ENCODE measurements at places on chromosomes 4 and X.

DNA sequence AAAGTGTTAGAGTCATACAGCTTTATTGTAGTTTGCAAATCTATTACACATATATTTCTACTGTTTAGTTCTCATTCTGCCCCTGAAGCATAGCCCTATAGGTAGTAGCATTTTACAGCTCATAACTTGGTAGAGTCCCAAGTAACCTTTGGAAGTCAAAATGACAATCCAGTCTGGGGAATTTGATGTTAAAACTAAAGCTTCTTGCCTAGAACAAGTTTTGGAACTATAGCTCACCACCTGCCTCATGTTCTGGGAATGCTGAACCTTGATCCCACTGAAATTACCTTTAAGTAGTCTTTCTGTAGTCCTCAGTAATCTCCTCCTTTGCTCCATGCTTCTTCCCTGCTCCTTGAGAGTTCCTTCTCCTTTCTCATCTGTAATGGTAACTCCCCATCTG lies 8.4 kb downstream of the UGT8 start:
- no peak for DNase-seq

- no peak for DNase-seq
Measured at GRCh38 chr4:39631700-39632079, 7.0 kb downstream of the SMIM14 start.

DNA sequence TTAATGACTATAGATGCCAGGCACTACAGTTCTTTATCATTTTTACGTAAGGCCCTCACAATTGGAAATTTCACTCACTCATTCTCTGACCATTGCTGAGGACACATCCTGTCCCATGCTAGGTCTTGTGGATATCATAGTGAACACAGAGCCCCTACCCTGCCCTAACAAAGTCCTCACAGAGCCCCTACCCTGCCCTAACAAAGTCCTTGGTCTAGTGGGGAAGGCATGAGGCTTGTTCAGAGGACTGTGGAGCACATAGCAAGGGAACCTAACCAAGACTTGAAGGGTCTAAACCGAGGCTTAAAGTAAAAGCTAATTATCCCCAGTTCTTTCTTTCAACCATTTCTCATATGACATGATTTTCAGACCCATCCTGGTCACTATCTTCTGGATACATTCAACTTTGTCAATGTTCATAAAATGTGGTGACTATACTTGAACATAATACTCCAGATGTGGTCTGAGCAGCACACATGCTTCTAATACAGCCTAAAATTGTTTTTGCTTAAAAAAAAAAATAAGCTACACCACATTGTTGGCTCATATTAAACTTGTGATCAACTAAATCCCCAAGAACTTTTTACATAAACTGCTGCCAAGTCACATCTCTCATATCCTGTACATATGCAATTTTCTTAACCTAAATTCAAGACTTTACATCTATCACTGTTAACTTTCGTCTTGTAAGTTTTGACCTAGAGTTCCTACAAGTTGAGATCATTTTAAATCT lies 77.0 kb downstream of the GPC3 start:
- no peak for DNase-seq

- no peak for DNase-seq
Measured at GRCh38 chrX:120380699-120381098, 18.8 kb downstream of the ATP1B4 start.

DNA sequence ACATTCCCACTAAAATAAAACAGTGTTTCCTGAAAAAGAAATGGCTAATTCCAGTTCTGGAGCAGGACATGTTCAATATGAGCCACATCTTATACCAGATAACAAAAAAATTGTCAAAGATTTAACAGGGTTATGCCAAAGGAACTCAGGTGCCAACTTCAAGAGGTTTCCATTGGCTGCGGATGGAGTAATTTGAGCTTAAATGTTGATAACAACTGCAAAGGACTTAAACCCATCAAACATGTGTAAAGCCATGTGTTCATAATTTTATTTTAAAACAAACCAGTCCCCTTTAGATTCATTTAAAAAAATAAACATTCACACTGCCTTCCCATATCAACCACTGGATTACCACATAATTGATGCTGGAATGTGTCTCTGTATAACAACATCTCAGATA lies 156.4 kb upstream of the PCDH18 start:
- DNase-seq, result no peak

DNA sequence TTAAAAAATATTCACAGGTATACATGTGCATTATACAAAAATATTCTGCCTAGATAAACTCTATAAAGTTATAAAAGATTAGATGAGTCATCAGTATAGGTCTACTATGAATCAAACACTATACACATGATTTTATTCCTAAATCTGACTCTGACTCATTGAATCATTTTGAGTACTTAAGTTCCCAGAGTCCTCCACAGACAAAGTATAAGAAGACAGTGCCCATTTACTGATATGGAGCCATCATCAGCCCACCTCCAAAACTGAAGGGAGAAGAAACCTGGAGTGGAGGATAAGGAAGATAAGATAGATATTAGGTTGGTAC lies 28.7 kb upstream of the ANTXR2 start:
- no peak for DNase-seq

GRCh38 chrX:40077906-40078305 lies 19.9 kb downstream of the BCOR start:
- no peak for DNase-seq

DNA sequence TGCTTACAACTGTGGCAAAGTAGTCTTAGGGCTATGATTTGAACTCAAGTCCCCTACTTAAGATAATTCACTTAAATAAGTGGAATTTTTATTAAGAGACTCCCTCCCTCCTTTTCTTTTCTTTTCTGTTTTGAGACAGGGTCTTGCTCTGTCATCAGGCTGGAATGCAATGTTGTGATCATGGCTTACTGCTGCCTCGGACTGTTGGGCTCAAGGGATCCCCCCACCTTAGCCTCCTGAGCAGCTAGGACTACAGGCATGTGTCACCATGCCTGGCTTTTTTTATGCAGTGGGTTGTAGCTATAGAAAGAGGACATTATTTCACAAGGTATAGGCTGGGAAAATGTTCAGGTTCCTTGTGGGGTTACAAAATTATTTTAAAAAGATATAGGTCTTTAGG lies 19.2 kb downstream of the DIAPH2 start:
- no peak for DNase-seq

GRCh38 chr4:174467107-174467506 lies 55.2 kb downstream of the HPGD start:
- DNase-seq, result no peak

DNA sequence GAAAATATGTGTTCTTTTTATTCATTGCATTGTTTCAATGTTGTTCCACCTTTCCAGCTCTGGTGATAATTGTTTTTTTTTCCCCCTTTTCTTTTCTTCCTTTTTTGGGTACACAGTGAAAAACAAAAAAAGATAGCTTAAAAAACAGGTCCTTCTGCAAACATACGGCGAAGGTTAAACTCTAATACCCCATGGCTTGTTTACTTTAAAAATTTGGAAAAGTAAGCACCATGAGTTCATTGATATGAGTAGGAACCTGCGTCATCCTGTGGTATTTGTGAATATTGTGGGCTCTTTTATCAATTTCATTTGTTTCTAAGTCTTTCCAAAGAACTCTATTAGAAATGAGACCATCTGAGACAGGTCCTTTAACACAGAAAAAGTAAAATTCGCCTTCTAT lies 123.5 kb downstream of the CHRNA9 start:
- no peak for DNase-seq

- DNase-seq, result no peak
Measured at GRCh38 chrX:132730726-132731125, 227.7 kb downstream of the HS6ST2 start.

DNA sequence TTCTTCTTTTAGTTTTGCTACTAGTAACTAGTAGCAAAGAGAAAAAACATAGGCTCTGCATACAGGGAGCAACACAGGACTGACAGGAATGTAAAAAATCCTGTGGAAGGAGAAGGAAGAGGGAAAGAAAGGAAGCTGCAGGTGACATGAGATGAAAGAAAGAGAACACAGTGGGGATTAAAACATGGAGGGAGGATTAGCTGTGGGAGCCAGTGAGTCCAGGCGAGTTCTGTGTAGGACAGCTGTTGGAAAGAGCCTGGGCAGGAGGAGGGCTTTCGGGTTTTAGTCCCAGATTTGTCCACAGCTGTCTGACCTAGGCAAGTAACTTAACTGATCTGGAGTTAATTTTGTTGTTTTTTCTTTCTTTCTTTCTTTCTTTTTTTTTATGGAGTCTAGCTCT lies 21.6 kb downstream of the CCNG2 start:
- DNase-seq, result no peak

- no peak for DNase-seq
Measured at GRCh38 chr4:184845367-184846021, 19.7 kb upstream of the ACSL1 start.

DNA sequence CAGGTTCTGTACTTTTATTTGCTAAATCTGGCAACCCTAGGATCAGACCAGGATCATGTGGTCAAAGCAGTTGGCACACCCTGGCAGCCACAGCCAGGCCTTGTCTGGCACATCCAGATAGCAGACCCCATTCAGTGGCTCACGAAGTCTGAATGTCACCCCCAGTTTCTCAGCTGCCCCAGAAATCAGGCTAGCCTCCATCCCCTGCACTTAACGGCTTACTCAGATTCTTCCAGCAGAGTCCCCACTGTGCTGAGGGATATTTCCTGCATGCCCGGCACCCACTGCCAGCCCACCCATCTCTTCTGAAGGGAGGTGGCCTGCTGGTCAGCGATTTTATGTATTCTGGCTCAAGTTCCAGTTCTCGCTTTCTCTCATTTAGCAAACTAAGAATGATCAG lies 4.7 kb upstream of the AWAT2 start:
- DNase-seq, result no peak

GRCh38 chr4:26062215-26062614 lies 148.2 kb downstream of the SMIM20 start:
- DNase-seq, result no peak

DNA sequence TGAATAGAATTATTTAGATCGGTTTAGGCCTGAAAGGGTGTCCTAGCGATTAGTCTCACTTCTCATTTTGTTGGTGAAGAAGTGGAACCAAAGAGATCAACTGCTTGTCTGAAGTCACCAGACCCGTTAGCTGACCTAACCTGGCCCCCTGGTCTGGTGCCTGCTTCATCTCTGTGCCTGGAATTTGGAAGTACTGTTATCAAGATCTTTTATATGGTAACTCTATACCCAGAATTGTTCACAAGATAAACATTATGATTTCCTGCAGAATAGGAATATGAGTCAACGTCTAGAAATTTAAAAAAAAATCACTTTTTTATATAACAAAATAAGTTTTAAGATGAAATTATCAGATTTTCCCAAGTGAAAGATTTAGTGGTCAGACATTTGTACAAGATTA lies 37.2 kb downstream of the LRP2BP start:
- no peak for DNase-seq

GRCh38 chr4:48779095-48779997 lies 733 bp downstream of the FRYL start:
- peak; percentile 67 for DNase-seq

DNA sequence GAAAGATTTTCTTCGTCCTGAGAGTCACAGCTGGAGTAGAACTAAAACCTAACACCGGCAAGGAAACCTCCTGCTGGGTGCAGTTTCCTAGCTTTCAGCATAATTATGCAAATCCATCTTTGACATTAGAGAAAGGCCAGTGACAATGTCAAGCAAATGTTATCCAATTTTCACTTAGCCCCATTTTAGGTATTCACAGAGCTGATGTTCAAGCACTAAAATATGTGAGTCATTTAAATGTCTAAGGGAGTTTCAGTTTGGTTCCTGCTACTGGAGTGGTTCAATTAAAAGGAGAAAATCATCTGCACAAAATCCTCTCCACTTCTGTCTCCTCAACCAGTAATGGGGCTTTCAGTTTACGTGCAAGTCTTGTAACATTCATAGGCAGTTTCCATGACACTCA lies 37.1 kb upstream of the AMOT start:
- no peak for DNase-seq

GRCh38 chr4:60657807-60658206 lies 542.3 kb upstream of the ADGRL3 start:
- no peak for DNase-seq

- DNase-seq, result no peak
Measured at GRCh38 chr4:186861317-186861716, 137.7 kb upstream of the FAT1 start.

DNA sequence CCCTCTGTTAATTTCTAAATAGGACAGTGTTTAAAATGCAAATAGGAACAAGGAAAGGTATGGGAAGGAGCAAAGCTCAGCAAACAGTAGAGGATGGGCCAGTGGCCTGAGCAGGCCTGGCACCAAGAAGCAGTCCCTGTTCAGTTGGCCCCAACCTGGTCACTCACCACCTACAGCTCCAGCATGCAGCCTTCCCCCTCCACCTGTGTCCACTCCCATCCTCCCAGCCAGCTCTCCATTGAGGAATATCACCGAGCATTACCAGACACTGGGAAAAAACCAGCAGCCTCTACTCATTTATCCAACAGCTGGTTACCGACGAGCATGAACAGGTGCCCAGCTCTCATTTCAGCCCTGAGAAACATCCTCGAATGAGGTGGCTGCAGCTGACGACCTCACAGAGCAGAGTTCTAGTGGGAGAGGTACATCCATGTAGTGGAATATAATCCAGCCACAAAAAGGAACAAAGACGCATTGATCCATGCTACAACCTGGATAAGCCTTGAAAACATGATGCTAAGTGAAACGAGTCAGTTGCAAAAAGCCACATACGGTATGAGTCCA lies 25.6 kb downstream of the CD99L2 start:
- DNase-seq, result no peak

DNA sequence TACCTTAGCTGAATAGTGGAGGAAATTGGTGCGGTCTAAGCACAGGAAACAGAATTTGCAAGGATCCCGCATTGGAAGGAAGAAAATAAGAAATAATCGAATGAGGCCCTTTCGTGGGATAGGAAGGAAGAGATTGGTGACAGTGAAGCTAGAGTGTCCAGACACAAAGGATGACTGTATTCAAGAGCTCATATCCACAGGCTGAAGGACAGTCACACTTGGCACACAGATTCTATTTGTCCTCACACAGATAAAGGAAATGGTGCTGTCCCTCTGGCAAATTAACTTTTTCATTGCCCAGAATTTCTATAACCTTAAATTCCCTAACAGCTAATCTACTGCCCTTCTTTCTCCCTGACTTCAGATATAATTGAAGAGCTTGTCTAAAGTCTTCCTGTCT lies 2188.9 kb upstream of the TENM3 start:
- DNase-seq, result no peak

DNA sequence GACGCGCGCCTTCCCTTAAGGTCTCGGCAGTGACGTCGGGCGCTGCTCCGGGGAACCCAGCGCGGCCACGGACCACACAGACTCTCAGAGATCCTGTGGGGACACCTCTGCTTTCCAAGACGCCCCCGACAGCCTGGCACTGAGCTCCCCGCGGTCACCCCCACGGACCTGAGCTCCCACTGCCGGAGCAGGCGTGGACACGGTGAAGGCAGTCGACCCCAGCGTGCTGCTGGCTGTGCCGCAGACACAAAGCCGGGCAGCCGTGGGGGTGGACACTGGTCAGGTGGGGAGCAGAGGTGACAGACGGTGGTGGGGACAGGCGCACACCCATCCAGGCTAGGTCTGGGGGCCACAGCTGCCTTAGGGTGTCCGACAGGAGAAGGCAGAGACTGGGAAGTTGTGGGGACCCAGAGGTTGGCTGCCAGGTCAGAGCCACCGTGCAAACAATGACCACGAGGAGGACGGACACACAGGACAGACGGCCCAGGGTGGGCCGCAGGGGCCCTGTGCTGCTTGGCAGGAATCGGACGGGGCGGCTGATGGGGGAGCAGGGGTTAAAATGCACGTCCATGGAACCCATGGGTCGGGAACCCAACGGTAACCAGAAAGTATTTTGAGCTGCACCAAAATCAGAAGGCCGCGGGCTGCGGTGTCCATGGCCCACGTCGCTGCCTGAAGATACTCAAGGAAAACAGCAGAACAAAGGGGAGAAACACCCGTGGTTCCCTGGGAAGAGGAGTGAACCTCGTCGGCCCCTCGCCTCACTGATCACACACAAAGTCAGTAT lies 16.6 kb upstream of the GTPBP6 start:
- no peak for DNase-seq

- no peak for DNase-seq
Measured at GRCh38 chrX:6849716-6850414, 297.6 kb upstream of the STS start.

Data from liver (tissue), 10 donors.